Esophagus squamous epithelium (tissue), 5 donors: ENCODE measurements at places on chromosomes 4 and X.

- H3K27me3 ChIP-seq, result no peaks in the 10 kb centered on the region
- H3K36me3 ChIP-seq, result no peaks in the 10 kb centered on the region
- H3K27ac ChIP-seq, result no peak overlapping the region
- no peak overlapping the region for H3K4me3 ChIP-seq
- peaks cover 4% of the 10 kb centered on the region for H3K4me1 ChIP-seq
Observed at GRCh38 chr4:98746936-98747335, 88.5 kb upstream of the TSPAN5 start.

- no peak overlapping the region for H3K4me3 ChIP-seq
- no peak for DNase-seq
- H3K4me1 ChIP-seq, result peaks cover 13% of the 10 kb centered on the region
- H3K27me3 ChIP-seq, result peaks cover 55% of the 10 kb centered on the region
Observed at GRCh38 chrX:104564921-104565703, 887 bp upstream of the IL1RAPL2 start.

- no peak for DNase-seq
- H3K4me3 ChIP-seq, result no peak overlapping the region
Observed at GRCh38 chrX:93932471-93933220, 258.6 kb downstream of the FAM133A start.

DNA sequence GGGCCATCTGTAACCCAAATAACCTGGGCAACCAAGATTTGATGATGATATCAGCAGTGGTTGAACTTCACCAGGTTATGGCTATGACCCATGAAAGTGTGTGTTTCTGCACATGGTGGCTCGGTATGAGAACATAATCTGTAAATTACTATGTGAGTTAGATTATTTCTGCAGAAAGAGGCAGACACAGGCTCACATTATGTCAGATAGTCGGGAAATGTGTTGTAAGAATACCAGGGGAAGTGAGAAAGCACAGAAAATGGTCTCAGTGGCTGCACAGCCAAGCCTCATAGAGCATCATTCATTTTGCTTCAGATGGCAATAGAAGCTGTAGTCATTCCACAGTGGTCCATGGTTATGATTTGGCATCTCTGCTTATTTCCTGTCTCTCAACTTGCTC is 63.0 kb upstream of the RBPJ start:
- H3K36me3 ChIP-seq, result no peaks in the 10 kb centered on the region
- no peak overlapping the region for H3K27ac ChIP-seq
- H3K4me1 ChIP-seq, result no peaks in the 10 kb centered on the region
- H3K4me3 ChIP-seq, result no peak overlapping the region

DNA sequence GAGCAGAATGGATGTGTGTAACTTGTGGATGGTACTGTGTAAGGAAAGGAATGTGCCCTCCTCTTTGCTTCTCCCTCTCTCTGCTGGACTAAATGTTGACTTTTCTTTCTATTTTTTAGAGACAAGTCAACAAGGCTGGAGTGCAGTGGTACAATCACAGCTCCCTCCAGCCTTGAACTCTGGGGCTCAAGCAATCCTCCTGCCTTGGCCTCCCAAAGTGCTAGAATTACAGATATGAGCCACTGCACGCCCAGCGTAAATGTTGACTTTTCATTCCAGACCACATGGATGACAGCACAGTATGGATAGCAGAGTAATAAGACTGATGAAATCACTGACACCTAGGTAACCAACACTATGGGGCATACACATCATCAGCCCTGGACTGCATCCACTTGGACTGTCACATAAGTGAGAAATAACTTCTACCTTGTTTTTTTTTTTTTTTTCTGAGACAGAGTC is 5.1 kb upstream of the RPS3A start:
- no peaks in the 10 kb centered on the region for H3K36me3 ChIP-seq
- H3K4me1 ChIP-seq, result peaks cover 7% of the 10 kb centered on the region
- no peak overlapping the region for H3K27ac ChIP-seq
- no peak for DNase-seq
- H3K27me3 ChIP-seq, result no peaks in the 10 kb centered on the region
